ENCODE measurements at places on chromosomes 5 and 9.

- DNase-seq, result peak; percentile 4
Observed at GRCh38 chr9:125133403-125134329, 9.7 kb downstream of the SCAI start.

DNA sequence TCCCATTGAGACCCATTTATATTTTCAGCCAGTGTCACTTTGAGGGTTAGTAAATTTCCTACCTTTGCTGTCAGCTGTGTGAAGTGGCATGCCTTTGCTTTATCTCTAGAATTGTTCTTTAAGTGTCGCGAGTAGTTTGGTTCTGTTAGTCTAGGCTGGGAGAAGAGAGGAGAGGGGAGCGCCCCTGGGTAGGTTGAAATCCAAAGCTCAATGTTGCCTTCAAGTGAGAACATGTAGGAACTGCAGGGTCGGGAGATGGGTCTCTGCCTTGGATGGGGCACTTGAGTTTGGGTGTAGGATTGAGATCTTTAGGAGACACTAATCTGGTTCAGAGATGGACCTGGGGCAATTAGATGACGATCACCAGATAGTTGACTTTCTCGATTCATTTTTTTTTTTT lies 46.3 kb downstream of the STC2 start:
- DNase-seq, result peak; percentile 36

- no peak for DNase-seq
Observed at GRCh38 chr5:147732291-147732883, 50.1 kb downstream of the JAKMIP2 start.

GRCh38 chr5:10985721-10986110 lies 224.7 kb upstream of the DAP start:
- no peak for DNase-seq

GRCh38 chr9:136093346-136093986 lies 1.6 kb downstream of the NACC2 start:
- peak; percentile 20 for DNase-seq

DNA sequence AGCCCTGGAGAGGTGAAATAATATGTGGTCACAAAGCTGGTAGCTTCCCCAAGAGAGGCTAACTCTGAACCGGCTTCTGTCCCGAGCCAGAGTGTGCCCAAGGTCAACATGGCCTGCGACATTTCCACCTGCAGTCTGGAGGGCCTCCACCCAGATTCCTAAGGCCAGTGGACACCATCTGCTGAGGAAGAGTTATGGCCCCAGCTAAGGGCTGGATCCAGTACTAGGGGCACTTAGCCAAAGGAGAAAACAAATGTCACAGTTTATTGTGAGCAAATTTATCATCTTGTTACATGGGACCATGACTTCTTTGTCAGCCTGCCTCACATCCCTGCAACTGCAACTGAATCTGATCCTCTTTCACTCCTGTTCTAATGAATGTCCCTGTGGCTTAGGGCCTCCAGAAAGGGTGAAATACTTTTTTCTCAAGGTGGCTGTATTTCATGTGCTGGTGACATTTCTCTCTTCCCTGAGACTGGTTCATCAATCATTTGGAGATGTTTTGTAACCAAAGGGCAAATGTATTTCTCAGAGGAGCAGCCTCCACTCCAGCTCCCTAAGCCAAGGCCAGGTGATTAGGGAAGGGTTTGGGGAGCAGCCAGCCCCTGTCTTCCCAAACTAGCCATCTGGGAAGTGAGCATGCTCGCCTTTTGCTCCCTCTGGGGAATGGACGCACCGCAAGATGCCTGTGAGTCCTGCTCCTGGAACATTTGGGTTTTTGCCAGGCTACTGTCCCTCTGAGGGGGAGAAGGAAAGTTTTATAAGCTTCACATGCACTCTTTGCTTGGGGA lies 148.3 kb downstream of the CMYA5 start:
- no peak for DNase-seq

DNA sequence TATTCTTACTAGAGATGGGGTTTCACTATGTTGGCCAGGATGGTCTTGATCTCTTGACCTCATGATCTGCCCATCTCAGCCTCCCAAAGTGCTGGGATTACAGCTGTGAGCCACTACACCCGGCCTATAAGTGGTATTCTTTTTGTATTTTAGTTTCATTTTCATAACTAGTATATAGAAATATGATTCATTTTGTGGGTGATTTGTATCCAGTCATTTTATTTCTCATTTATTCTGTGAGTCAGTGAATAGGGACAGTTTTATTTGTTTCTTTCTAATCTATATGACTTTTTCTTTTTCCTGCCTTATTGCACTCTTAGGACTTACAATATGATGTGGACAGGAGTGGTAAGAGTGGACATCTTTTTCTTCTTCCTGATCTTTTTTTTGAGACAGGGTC lies 112.9 kb downstream of the AOPEP start:
- DNase-seq, result no peak

DNA sequence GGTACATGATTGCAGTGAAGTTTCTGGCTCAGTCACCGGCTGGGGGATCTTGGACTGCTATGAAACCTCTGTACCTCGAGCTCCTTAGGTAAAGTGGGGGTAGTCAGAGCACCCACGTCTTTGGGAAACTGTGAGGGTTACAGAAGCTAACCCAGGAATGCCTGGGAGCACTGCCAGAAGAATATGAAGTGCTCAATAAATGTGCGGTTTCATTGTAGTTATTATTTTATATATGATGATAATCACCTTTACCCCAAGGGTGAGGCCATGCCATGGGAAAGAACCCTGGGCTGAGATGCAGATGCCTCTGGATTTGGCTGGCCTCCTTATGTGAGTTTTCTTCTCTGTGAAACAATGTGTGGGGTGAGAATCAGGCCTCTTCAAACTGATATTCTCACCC lies 3.7 kb downstream of the NPR3 start:
- DNase-seq, result peak; percentile 35

DNA sequence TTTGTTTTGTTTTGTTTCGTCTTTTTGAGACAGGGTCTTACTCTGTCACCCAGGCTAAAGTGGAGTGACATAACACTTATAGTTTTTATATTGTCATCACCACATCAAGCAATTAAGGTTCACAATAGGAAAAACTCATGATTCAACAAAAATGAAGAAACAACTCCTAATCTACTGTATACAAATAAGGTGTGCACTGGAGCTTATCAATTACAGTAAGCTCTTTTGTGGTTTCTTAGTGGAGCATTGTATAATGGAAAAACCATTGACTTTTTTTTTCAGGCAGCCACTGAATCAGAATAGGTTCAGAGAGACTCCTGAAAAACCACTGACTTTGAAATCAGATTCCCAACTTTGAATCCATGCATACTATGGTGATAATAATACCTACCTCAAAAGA lies 10.8 kb upstream of the PLIN2 start:
- DNase-seq, result no peak

DNA sequence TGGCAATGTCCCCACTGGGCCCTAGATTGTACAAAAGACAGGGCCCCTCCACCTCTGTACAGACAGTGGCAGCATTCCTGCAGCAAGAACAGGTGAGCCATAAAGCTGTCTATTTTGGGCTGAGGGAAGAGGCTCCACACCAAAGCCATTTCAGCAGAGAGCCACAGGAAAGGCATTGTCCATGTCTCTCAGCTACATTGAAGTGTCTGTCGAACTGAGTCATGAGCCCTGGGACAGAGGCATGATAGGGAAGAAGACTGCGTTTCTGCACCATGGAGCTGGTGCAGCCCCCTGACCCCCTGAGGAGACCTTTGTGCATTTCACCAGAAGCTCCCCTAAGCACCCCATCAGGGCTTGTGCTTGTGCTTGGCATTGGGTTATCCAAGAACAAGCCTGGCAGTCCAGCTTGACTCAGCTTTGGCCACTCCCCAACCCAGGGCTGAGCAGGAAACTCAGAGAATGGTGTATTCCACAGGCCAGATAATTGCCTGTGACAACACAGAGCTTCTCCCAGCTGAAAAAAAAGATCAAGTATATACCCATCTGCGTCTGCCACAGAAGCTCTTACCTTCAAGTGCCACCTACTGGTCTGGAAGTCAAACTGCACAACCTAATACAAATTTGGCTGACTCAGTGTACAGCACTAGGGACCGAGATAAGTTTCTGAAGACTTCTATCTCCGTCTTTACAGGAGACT lies 5.9 kb upstream of the FRMD3 start:
- peak; percentile 83 for DNase-seq

- no peak for DNase-seq
Observed at GRCh38 chr5:97297704-97298091, 114.7 kb upstream of the RIOK2 start.

DNA sequence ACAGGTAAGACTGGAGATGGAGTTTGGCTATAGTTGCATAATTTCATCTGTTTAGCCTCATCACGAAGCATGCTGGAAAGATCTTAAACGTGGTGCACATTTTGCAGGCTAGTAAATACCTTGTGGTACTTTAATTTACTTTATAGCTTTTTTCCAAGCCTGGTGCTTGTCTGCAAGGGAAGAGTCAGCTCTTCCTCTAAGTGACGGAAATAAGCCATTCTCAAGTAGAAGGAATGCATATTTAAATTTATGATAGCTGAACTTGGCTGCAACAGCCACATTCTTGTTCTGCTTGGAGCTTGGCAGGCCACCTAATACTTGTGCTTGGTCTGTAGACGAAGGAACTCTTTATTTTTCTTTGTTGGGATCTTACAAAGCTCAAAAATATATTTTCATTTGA lies 188.0 kb upstream of the PIK3R1 start:
- peak; percentile 78 for DNase-seq

- no peak for DNase-seq
Observed at GRCh38 chr5:759111-759751, 25.3 kb downstream of the ZDHHC11B start.

GRCh38 chr5:123181394-123181801 lies 92.4 kb downstream of the PRDM6 start:
- DNase-seq, result peak; percentile 37

DNA sequence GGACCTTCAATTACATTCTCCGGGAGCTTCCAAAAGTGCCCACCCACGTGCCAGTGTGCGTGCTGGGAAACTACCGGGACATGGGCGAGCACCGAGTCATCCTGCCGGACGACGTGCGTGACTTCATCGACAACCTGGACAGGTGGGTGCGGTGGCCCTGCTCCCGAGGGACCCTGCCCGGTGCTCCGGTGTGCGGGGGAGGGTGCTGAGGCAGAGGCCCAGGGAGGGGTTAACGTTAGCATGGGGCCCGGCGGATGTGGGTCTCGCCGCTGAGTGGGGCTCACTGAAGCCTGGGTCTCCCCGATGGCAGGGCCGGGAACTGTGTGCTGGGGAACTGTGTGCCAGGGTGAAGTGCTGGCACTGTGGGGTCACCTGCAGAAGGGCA lies 10.6 kb upstream of the AJM1 start:
- no peak for DNase-seq

DNA sequence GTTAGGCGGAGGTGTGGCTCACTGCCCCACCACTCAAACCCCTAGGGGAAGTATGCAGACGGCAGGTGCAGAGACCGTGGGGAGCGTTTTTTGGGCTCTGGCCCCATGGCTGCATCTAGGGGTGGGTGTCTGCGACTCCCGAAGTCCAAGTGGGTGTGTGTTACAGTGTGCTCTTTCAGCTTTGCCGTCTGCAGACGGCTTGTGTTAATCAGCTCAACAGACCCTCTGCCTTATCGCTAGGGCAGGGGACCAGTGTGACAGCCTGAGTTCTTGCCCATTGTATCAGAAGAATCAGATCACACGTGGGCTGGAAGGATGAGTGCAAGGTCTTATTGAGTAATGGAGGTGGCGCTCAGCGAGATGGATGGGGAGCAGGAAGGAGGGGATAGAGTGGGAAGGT lies 162.8 kb downstream of the ENC1 start:
- DNase-seq, result no peak

GRCh38 chr9:88721025-88721424 lies 186.0 kb downstream of the NXNL2 start:
- DNase-seq, result no peak

DNA sequence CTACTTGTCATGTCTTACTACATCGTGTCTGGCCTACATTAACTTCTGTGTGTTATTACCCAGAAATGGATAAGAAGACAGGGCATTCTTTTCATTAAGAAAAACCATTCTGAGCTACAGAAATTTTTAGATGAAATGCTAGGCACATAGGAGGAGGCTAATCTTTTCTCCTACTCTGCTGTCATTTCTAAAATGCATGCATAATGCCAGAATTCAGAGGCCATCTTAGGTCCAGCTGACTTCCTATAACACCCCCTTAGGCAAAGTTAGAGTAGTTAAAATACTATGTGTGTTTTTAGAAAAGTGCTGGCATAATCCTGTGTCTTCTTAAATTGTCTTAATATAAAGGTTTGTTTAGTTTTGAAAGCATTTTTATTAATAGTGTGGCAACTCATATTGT lies 352.6 kb downstream of the CSNK1G3 start:
- no peak for DNase-seq

DNA sequence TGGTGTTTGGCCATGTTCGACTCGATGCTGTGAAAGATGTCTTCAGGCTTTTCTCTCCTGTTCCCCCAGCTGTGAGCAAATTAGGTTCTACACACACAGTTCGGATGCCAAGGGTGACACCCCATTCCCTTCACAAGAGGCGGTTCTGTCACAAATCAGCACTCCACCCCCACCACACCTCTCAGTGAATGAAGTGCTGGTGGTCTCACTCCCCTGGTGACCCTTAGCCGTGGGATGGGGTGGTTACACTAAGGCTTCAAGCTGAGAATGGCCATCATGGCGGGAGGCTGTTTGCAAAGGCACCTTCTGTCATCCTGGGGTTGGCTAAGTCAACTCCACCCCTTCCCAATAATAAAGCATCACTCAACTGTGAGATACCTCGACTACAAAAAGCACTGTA lies 26.4 kb downstream of the AMBP start:
- no peak for DNase-seq

- DNase-seq, result no peak
Observed at GRCh38 chr5:31131381-31131891, 62.0 kb upstream of the CDH6 start.

DNA sequence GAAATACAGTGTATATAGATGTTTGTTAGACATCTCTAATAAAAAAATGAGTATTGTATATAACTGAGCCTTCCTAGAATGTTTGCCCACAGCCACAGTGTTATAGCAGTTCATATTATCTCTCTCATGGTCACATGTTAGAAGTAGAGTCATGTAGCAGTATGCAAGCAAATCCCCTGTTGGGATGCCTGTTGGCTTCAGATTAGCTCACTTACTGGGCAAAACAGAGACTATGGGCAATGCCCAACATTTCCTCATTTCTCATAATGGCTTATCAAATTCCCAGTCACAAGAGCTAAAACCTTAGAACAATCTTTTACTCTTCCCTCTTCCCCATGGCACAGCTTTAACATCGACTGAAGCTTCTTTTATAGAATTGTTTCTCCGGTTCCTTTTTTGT lies 27.0 kb upstream of the PDCD1LG2 start:
- DNase-seq, result no peak

- DNase-seq, result peak; percentile 82
Observed at GRCh38 chr5:151234476-151235238, 10.8 kb upstream of the CCDC69 start.
